Right lung (tissue), 10 donors: ENCODE measurements at places on chromosomes 3 and 15.

- no peak for DNase-seq
Observed at GRCh38 chr3:160005004-160005403, 16.4 kb downstream of the IL12A start.

DNA sequence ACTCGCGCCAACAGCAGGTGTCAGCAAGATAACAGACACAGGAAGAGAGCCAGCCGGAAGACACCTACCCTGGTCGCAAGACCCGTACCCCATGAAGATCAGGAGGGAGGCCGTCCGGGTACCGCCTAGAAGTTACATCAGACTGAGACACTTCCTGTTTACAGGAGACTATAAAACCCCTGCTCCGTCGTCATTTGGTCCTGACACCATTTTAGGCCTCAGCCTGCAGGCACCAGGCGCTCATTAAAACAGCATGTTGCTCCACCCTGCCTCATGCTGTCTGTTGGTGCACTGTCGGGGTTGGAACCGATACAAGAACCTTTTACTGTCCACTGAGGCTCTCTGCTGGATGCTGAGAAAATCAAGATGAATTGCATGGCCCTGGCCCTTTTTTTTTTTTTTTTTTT is 15.6 kb upstream of the PRTG start:
- DNase-seq = no peak

DNA sequence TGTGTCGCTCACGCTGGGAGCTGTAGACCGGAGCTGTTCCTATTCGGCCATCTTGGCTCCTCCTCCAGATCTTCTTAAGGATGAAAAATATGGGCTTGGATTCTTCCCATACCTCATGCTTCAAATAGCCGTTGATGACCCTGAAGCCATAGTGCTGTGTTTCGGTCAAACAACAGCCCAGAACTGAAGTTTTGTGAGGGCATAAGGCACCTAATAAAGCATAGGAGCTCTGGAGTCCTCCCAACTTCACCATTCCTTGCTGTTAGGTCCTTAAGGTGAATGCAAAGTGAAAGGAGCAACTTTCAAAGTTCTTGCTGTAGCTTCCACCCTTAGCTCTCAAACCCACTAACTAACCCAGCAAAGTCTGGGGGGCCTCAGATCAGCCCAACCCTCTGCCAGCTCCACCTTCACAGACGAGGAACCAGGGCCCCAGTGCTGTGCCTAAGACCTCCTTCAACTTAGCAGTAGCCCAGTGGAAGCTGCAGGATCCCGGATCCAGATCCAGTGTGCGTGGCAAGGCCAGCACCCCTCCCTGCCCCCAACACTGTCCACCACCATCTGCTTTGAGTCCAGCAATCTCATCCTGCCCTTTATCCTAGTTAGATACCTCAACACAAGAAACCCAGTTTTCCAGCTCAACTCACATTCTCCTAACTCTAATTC is at the start of gene GRK7:
Gene GRK7 (plus strand): TSS at position 321 of the 663 bp plus-strand sequence. CDS start 14,877 bp downstream, outside the sequence.
- DNase-seq = no peak

GRCh38 chr15:88932271-88932874 is 19.2 kb upstream of the MFGE8 start:
- DNase-seq = no peak

- no peak for DNase-seq
Observed at GRCh38 chr3:175093748-175094147, 234.6 kb downstream of the NAALADL2 start.

DNA sequence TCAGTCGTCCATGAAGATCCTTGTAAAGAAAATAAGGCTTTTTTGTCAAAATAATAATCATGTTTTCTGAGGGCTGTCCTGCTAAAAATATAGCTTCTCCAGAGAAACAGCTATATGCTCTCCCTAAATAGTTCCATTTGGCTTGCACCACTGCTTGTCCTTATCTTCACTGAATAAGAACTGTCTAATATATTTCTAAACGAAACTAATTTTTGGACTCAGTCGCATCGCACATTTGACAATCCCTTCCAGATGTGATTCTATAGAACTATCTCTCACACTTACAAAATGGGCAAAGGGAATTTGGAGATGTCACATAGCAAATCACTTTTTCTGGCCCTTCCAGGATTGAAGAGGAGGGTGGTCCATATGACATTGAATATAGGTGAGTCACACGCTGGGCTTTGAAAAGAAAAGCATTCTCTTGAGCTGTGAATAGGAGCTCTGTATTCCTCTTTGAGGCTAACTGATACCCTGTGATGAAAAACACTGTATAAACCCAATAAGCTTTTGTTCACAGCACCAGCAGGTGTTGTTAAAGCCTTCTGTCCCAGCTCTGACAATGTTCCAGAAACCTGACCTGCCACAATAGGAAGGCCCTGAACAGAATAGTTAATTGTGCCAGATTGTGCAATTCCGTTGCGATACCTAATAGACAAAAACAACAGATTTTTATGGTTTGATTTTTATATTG is 1144.2 kb downstream of the ROBO2 start:
- no peak for DNase-seq

DNA sequence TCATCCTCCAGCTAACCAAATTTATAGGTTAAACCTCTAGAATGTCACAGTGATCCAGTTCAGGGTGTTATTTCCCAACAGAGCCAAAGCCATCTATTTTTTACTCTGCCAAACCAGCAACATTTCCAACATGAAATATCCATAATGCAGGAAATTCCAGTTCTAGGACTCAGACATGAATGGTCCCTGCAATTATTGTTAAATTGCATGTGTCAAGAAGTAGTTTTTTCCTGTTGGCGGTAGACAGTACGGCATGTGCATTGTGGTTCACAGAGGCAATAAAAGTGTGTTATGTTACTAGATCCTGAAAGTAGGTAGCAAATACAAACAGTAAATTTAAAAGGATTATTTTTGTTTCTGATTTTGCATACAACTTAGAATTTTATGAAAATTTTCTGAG is 215.7 kb upstream of the THBS1 start:
- DNase-seq = no peak

DNA sequence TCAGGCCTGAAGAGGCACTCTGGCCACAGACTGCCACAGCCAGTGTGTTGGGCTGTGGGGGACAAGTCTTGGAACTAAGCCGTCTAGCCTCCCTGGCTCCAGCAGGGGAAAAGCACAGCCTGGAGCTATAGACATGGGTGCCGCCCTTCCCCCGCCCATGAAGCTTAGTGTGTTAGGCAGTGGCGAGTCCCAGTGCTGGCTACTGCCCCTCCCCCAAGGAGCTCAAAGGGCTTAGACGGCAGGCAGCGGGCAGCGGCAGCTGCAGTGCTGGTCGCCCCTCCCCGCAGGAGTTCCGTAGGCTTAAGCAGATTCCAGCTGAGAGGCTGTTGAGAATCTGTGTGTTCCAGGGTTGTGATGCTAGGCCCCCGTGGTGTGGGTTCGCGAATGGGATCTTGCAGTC is 135.8 kb upstream of the RORA start:
- DNase-seq = no peak

DNA sequence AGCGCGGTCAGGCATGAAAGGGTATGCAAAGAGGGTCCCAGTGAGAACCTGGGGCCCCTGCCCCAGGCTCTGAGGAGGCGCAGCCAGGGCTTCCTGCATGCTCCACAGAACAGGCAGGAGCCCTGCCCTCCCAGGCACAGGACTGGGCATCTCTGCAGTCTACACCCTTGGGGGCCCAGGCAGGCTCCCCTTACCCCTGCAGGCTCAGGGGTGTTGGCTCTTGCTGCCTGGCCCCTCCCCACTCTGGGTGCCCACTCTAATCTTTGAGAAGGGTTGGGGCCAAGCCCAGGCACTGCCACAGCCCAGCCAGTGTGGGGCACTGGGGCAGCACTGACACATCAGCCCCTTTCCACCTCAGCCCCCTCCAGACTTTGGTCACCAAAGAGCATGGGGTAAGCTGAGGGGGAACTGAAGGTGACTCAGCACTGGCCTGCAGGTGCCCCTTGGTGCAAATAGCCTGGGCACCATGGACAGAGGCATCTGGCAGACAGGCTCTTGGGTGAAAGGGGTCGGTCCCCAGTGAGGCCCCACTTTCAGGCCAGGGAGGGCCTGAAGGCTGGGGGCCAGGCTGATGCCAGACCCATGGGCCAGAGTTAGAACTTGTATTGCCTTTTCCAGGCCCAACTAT is 73.4 kb downstream of the NPAP1 start:
- DNase-seq = no peak

GRCh38 chr15:68235022-68235421 is 5.5 kb upstream of the CLN6 start:
- no peak for DNase-seq

- DNase-seq = no peak
Observed at GRCh38 chr3:180185650-180186049, 148.9 kb upstream of the PEX5L start.

DNA sequence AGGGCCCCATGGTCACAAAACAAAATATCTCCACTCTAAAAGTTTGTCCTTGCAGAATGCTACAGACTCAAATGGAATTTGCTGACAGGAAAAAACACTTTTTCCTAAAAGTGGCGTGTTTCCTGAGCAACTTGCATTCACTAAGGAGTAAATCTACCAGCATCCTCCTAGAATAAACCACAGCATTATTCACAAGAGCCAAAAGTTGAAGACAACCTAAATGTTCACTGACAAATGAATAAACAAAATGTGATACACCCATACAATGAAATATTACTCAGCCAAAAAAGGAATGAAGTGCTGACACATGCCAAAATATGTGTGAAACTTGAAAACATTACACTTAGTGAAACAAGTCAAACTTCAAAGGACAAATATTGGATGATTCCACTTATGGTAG is 28.9 kb downstream of the ITGB5 start:
- no peak for DNase-seq

- DNase-seq = no peak
Observed at GRCh38 chr3:19994796-19995195, 17.3 kb downstream of the PP2D1 start.

DNA sequence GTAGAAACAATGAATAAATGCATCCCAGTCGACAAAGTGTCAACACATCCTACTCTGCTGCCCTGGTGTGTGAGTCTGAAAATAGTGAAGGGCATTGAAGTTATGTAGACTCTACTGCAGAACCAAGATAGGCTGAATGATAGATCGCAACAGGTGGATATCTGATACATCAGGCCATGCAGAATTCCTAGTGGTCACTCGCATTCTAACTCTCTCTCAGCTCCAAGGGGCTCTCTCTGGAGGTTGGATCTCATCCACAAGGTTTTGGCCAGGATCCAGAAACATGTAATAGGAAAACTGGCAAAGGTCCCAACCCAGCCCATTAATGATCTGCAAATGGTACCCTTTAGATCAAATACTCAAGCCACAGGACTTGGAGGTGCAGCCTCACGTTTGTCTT is 514.1 kb downstream of the MAGI1 start:
- DNase-seq = no peak

DNA sequence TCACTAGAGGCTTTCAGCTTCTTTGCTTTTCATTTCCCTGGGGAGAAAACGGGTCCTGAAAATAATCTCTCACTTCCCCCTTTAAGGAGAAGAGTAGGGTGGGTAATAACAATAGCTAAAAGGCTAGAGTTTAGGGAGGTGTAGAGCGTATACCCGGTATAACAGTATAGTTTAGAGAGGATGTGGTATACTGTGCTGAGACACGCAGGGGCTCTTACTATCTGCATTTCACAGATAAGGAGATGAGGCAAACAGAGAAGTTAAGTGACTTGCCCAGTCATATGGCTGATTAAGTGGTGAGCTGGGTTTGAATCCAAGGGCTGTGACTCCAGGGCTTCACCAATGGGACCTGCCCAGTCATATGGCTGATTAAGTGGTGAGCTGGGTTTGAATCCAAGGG is 15.0 kb upstream of the KCNMB3 start:
- DNase-seq = no peak

- no peak for DNase-seq
Observed at GRCh38 chr3:179091113-179091512, 19.5 kb upstream of the ZMAT3 start.

- no peak for DNase-seq
Observed at GRCh38 chr3:81249540-81250029, 511.9 kb downstream of the GBE1 start.

DNA sequence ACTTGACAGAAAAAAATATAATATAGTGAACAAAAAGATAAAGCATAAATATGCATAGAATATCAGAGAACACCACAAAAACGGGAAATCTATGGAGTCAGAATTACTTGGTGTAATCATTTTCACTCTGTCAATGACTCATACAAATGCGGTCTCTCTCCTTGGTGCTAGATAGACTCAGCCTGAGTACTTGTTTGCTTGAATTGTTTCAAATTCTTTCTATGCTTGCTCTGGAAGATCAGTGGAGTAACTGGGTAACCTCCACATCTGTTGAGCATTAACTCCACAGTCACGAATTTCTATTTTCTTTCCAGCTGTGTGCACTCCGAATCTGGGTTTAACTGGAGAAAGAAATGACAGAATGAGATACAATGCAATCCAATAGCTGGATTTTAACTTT is 760.4 kb downstream of the ZPLD1 start:
- DNase-seq = no peak

- no peak for DNase-seq
Observed at GRCh38 chr3:46462511-46462910, 2.2 kb downstream of the LTF start.

DNA sequence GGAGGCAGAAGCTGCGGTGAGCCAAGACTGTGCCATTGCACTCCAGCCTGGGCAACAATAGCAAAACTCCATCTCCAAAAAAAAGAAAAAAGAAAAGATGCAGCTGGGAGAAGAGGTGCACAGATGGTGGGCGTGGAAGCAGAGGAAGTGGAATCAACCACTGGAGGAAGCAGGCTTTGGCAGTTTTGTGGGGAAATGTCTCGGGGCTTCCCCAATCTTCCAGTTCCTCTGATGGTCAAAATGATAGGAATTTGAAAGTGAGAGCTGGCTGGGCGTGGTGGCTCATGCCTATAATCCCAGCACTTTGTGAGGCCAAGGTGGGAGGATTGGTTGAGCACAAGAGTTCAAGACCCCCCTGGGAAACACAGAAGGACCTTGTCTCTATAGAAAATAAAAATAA is 48.1 kb upstream of the SMAD3 start:
- DNase-seq = no peak

DNA sequence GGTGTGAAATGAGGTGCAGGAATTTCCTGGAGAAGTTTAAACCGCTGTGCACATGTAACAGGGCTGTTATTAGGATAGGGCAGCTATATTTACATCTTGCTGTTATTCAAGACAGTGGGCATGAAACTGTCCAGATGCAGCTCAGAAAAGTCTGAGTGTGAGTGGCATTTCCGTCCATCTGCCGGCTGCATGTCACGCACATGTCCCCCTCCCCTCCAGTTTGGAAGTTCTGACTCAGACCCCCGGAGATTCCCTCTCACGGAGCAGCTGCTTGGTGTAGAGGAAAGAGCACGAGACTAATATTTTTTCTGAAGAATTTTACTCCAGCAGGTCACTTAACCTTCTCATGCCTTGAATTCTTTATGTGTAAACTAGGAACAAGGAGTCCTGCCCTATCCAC is 69.8 kb downstream of the FEM1B start:
- DNase-seq = no peak

DNA sequence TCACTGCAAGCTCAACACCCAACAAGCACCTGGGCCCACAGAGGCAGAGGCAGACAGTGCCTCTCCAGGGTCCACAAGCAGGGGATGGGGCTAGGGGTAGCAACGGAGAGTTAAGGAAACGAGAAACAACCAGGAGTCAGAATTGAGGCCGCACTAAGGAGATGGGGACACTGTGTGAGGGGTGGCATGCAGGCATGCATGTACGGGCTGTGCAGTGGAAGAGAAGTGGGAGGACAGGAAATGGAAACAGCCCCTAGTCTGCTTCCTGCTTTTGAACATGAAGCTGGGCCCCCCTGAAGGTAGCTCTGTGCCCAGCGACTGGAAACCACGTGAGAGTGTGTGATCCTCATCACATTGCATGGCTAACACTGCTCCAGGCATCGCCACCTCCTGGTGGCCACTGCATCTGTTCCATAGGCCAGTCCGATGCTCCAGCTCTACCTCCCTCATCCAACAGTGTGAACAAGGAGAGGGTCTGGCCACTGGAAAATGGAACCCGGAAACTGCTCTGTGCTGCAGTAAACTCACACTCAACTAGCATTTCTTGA is 44.0 kb downstream of the XXYLT1 start:
- DNase-seq = no peak
